NAMALWA (cell line): ENCODE measurements at places on chromosomes 13 and 19.

GRCh38 chr13:79870123-79870522 is 389.2 kb downstream of the NDFIP2 start:
- no peak for DNase-seq

- no peak for DNase-seq
Measured at GRCh38 chr19:58568453-58569130, 4.5 kb downstream of the MZF1 start.

- DNase-seq, result no peak
Measured at GRCh38 chr19:14770136-14770535, 8.2 kb downstream of the ADGRE2 start.

- DNase-seq, result no peak
Measured at GRCh38 chr19:31390711-31391110, 41.5 kb upstream of the TSHZ3 start.

GRCh38 chr13:31096654-31097302 is 64.9 kb downstream of the HSPH1 start:
- no peak for DNase-seq
